Ecto neural progenitor cell (in vitro differentiated cells): ENCODE measurements at places on chromosomes 5 and 9.
A peak's percentile ranks its signal among the peaks of the same experiment; 100 is the strongest.

- peak; percentile 3 for DNase-seq
Observed at GRCh38 chr5:133781436-133782225, 169.3 kb upstream of the FSTL4 start.

DNA sequence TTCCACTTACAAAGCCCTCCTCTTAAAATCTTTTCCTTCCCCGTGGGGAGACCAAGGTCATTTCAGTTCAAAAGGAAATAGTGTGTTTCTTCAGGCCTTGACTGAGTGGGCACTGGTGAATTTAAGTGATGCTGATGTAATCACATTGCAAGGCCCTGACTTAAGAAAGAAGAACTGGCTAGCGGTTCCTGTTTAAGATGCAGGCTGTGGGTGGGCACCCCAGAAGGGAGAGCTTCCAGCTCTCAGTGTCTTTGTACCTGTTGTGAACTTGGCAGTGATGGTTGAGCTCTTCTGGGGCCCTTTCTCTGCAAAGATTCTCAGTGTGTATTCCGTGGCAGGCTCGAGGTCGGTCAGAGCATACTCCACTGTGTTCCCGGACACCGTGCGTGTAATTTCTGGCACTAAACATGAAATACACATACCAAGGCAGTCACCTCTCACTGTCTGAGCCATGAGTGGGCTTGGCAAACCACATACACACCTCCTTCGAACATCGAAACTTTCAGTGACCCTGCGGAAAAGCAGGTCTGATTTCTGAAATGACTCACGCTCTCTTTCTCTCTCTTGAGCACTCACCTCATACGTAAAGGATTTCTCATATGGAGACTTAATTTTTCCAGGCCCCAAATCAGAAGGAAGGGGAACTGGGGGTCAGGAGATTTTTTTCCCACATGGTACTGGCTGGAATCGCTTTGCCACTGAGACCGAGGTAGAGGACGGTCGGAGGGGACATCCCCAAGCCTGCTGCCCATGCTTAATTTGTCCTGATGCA, 81.9 kb downstream of the TNC start:
- no peak for DNase-seq

GRCh38 chr5:147410496-147411358, 99.1 kb downstream of the DPYSL3 start:
- DNase-seq: no peak

- peak; percentile 85 for DNase-seq
Observed at GRCh38 chr5:9545992-9546851, at the start of gene SEMA5A. SEMA5A (minus strand) TSS chr5:9546075; CDS start chr5:9379946, 166,129 bp downstream.

- DNase-seq: no peak
Observed at GRCh38 chr5:134072471-134073210, 41.8 kb upstream of the TCF7 start.

GRCh38 chr9:118091226-118091625, 387.0 kb downstream of the TLR4 start:
- DNase-seq: no peak

GRCh38 chr5:157292599-157292998, 26.7 kb downstream of the CYFIP2 start:
- DNase-seq: no peak

- DNase-seq: no peak
Observed at GRCh38 chr9:113695901-113696300, 180.2 kb upstream of the ZNF618 start.

DNA sequence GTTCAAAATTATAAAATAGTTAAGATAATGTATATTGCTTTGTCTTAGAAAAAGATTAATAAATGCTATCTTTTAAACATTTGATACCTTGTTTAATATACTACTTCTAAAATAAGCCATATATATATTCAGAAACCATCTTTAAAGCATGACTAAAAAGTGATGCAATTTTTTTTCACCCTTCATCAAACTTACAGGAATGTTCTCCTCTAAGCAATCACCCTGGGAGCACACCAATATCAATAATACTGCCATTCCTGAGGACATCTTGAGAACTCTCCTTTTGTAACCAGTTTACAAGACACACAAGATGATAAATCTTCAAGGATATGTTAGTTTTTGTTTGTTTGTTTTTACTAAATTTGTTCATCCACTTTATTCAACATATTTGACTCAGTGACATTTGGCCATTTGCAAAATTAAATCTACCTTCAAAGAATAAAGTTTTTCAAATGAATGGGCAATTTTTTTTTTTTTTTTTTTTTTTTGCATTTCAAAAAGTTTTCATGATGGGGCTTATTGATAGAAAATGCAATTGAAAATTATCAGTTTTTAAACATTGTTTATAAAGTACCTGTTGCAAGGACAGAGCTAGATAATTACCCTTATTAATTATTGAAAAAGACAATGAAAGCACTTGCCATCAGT, 17.2 kb downstream of the FOXD1 start:
- DNase-seq: no peak

GRCh38 chr5:91408710-91409109, 25.6 kb upstream of the ARRDC3 start:
- DNase-seq: no peak

GRCh38 chr9:127734247-127734746, 797 bp downstream of the TOR2A start:
- no peak for DNase-seq

- DNase-seq: peak; percentile 81
Observed at GRCh38 chr5:179801304-179802206, 5.1 kb downstream of the MGAT4B start.

GRCh38 chr5:74361406-74362358, 278.8 kb downstream of the ENC1 start:
- peak; percentile 18 for DNase-seq

- no peak for DNase-seq
Observed at GRCh38 chr9:136021872-136022681, 60.9 kb upstream of the UBAC1 start.

- DNase-seq: no peak
Observed at GRCh38 chr9:107480386-107480789, 9.2 kb downstream of the KLF4 start.

GRCh38 chr9:128469070-128469469, 13.3 kb downstream of the ODF2 start:
- DNase-seq: no peak

- DNase-seq: no peak
Observed at GRCh38 chr9:70085241-70085640, 41.6 kb downstream of the MAMDC2 start.

- DNase-seq: no peak
Observed at GRCh38 chr5:178174456-178174855, 12.7 kb downstream of the GMCL2 start.

- DNase-seq: no peak
Observed at GRCh38 chr5:103582364-103582763, 19.8 kb upstream of the NUDT12 start.

- DNase-seq: no peak
Observed at GRCh38 chr9:70499621-70500020, 85.2 kb upstream of the KLF9 start.

- no peak for DNase-seq
Observed at GRCh38 chr5:178366998-178367735, 134.6 kb upstream of the PHYKPL start.

- no peak for DNase-seq
Observed at GRCh38 chr5:122356855-122357254, 44.8 kb downstream of the SNCAIP start.

DNA sequence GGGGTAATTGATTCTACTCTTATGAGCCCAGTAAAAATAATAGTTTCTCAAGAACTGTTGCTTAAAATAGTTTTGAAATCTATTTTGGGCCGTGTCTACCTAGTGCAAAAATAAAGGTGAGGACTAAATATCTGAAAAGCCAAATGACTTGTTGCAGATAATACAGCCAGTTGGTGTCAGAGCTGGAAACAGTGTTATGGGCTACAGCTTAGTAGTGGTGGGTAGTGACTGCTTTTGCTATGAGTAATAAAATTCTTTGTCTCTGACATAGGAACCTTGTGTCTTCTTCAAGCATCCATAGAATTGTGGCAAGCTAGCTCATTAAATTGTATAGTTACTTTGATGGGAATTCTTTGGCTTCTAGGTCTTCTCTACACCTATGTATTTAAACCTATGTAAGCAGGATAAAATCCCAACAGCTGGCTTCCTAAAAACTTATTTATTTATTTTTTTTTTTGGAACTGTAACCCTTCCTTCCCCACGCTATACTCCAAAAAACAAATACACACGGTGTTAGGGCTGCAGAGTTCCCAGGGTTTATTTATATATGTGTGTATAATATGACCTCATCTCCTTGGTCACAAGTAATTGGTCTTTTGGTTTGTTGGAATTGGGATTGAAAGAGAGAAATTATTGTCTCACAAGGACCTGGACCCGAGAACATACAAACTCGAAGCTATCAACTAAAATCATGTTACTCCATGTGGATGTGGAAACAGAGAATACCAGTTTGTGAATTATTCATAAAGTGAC, 138.0 kb downstream of the NUDT12 start:
- DNase-seq: no peak
